Jurkat, Clone E6-1 (cell line): ENCODE measurements at places on chromosomes 6 and 20.
A peak's percentile ranks its signal among the peaks of the same experiment; 100 is the strongest.

GRCh38 chr6:84119277-84119676, 85.7 kb downstream of the MRAP2 start:
- no peak for DNase-seq

- DNase-seq = no peak
Observed at GRCh38 chr6:167979436-167980139, 17.9 kb upstream of the KIF25 start.

DNA sequence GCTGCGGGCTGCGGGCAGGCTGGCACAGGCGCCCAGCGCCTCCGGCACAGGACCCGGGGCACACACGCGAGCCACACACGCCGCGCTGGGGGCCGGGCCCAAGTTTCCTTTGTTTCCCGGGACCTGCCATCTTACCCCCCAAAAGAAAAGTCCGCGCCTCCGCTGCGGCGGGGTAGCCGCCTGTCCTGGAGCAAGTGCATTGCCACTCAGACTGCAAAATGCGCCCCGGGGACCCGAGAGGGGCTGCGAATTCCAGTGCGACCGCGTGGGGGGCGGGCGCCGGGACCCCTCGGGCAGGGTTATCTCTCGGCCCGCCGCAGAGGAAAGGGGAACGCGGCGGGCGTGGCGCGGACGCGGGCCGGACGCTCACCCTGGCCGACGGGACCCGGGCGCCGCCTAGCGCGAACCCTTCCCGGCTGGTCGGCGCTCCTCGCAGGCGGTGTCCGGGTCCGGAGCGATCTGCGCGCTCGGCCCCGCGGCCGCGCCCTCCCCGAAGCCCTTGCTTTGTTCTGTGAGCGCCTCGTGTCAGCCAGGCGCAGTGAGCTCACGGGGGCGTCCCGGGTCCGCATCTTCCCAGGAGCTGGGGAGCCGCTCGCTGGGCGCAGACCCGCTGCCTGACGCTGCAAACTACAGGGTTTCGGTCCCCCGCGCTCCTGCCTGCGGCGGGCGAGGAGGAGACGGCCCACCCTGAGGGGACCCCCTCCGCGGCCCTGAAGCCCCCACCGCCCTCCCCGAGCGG, 639 bp upstream of the CD24 start:
- no peak for DNase-seq

- DNase-seq = peak; percentile 96
Observed at GRCh38 chr6:90413867-90414266, 117.2 kb upstream of the BACH2 start.

DNA sequence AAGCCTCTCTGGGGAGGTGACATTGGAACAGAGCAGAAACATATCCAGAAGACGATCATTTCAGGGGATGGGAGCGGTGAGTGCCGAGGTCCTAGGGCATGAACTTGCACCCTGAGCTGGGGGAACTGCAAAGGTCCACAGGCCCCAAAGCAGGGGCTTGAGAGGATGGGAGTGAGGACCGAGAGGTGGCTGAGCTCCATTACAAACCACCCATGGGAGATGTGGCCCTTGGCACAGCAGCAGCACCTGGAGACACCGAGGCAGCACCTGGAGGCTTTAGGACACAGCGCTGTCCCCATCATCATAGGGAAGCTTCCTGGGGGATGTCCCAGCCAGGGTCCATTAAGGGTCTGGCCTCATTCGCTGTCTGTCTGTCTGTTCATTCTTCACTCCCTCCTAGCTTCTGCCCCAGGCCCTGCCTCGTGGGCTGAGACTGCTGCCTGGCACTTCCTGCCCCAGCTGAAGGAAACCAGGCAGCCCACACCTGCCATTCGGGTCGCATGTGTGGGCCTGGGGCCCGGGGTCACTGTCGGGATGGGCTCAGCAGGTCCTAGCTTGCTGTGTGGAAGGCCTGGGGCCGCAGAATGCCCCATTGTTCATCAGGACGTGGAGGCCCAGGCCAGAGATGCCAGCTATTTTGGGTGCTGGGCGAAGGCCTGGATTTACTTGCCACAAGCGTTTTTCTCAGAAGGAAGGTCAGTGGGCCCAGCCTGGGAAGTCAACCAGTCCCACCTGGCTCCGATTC, 42.8 kb upstream of the STX16 start:
- no peak for DNase-seq

DNA sequence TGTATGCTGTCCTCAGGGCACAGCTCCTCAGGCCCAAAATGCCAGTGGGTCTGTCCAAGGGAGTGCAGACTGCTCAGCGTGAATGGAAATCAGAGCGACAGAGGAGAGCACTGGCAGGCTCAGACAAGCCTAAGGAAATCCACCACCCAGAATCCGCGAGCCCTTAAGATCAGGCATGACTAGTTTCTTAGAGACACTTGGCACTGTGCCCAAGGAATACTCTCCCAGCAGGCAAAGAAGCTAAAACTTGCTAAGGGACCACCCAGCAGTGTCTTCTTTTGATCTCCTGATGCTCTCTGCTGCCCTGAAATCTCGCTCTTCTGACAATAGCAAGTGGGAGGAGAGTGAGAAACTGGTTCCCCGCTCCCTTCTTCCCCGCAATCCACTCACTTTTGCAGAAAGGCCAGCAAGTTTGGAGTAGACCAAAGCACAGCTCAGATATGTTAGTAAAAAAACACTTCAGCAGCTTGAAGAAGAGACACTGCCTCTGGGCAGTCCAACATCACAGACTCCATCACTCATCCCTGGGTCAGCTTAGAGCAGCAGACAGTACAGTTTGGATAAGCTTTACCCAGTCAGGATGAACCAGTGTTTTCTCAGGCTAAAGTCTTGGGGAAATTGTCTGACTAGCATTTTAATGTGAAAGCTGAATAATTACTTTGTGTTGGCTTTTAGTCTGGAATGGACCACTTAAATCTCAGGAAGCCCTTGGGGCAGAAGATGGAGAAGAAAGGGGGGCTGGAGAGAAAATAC, 32.4 kb downstream of the TRAF3IP2 start:
- no peak for DNase-seq

DNA sequence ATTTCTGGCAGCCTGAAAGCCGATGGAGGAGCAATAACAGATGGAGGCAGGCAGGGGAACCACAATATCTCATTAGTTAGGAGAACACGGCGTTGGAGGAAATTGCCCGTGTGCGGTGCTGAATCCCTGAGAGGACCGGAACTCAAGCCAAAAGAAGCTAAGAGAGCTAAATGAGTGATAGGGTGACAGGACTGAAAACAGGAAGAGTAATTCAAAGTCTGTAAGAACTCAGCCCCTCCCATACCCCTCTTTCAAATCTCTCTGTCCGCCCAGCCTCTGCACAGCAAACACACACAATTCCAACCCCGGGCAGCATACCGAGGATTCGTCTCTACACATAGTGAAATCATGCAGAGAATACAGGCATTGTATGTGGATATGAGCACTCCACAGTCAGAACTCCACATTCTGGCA, 2.6 kb upstream of the IPCEF1 start:
- no peak for DNase-seq

DNA sequence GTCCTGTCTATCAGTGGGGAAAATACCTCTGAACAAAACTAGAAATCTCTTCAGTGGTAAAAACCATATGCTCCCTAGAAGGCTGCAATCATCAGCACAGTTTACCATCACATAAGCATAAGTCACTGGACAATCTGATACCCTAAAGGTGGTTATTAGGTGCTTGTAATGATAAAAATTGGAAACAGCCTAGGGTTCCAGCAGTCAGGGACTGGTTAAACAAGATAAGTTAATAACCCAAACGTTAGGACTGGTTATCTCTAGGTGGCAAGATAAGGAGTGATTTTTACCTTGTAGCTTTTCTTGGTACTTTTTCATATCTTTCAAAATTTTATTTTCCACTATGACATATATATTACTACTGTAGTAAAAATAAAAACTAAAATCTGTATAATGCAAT, 11.0 kb downstream of the ECI2 start:
- DNase-seq = no peak

DNA sequence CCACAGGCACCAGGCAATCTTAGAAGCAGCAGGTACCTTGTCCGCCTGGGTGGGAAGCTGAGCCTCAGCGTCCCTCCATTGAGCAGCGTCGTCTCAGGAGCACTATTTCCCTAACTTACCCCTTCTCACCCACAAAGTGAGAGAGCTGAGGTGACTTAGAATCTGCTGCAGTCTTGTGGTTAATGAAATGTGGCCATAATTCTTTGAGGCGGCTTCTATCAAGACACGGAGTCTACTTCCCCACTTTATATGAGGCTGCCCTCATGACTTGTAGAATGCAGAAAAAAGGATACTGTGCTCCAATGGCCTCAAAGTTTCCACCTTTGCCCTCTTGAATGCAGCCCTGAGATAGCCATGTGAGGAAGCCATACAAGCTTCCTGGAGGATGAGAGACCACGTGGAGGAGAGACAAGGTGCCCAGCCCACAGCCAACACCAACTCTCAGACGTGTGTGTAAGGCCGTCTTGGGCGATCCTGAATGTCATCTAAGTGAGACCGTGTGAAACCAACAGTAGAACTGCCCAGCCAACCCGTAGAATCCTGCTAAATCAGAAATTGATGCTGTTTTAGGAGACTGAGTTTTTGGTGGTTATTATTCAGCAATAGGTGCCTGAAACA, 9.1 kb upstream of the TAGAP start:
- peak; percentile 39 for DNase-seq

GRCh38 chr6:135030056-135030473, 24.6 kb downstream of the HBS1L start:
- DNase-seq = no peak

DNA sequence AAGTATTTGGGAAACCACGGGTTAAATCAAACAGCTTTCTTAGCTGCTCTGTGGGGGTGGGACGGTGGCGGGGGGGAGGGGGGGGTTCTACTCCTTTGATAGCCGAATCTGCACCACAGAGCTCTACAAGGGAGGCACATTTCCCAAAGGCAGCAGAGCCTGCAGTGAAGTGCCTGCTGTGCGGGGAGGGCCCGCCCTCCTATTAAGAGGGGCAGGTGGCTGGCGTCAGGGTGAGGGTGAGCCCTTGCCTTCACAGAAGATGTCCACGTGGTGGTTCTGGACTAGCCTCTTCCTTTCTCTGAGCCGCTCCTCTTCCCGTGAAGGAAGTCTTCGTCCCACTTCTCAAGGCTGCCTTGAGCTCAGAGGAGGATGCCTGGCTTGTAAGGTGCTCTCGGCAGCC, 174.9 kb upstream of the THBS2 start:
- no peak for DNase-seq

DNA sequence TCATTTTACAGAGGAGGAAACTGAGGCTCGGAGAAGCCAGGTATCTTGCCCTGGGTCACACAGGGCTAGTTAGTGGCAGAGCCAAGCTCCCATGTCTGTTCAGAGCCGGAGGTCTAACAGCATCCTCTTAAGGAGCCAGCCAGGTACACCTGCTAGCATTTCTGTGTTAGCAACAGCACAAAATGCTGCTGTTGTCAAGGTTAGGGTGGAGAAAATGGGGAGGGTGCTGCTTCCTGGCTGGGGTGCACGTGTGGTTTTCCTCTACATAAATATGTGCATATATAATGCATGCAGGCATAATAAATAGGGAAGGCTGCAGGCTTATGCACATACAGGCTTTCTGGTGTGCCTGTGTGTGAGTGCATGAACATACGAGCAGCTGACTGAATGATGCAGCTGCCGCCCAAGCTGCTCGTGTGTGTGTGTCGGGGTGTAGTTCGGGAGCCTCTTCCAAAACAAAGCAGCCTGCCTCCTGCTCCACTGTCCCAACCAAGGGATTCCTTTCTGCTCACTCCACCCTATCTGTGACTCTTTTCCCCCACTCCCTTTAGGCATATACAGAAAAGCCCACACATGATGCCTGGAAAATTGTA, 86.6 kb downstream of the CD40 start:
- no peak for DNase-seq

- no peak for DNase-seq
Observed at GRCh38 chr6:108916026-108916686, 67.9 kb downstream of the ARMC2 start.

DNA sequence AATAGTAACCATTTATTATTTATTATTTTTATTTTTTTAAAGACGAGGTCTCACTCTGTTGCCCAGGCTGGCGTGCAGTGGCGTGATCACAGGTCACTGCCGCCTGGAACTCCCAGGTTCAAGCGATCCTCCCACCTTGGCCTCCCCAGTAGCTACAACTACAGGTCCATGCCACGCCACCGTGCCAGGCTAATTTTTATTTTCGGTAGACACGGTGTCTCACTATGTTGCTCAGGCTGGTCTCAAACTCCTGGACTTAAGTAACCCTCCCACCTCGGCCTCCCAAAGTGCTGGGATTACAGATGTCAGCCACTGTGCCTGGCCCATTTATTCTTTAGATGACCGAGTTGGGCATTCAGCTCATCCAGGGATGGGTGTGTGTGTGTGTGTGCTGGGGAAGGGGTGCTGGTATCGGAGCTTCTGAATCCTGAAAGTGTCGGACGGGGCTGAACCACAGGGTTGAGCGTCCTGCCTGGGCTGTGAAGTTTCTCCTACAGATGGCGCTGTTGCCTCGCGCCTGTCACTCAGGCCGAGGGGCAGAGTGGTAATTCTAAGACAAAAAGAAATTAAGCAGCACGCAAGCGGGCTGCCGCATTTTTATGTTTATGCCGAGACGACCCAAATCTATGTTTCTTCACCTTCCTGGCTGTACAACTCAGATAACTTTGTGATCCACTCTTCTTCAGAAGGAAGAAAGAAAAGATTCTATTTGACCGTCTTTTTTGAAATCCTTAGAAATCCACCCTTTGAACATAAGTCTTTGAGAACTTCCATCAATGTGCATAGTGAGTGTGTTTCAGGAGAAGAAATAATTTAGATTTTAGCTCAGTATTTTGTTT, 252.8 kb downstream of the CDH26 start:
- DNase-seq = peak; percentile 82

- DNase-seq = no peak
Observed at GRCh38 chr6:78533426-78533825, 333.9 kb upstream of the IRAK1BP1 start.

DNA sequence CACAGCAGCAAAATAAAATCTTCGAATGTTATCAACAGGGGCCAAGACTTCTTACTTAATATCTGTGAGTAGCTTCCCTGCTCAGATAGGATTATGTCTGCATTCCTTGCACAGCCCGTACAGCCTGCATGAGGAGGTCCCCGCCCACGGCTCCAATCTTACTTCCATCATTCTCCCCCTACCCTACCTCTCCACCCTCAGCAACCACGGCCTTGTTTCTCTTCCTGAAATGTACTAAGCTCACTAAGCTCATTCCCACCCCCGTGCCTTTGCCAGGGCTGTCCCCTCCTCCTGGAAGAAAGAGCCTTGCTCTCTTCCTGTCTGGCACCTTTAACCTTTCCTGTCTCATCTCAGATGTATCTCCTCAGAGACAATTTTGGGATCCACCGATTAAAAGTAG, 120.4 kb downstream of the BCAS1 start:
- no peak for DNase-seq

GRCh38 chr20:32526541-32526940, 58.6 kb downstream of the NOL4L start:
- no peak for DNase-seq
